ENCODE measurements at places on chromosomes 16 and 17.
A peak's percentile ranks its signal among the peaks of the same experiment; 100 is the strongest.

GRCh38 chr17:51721730-51722129 lies 436.8 kb downstream of the CA10 start:
- H3K27ac ChIP-seq: no peak overlapping the region
- no peaks in the 10 kb centered on the region for H3K36me3 ChIP-seq
- no peak for DNase-seq
- H3K4me3 ChIP-seq: no peak overlapping the region

DNA sequence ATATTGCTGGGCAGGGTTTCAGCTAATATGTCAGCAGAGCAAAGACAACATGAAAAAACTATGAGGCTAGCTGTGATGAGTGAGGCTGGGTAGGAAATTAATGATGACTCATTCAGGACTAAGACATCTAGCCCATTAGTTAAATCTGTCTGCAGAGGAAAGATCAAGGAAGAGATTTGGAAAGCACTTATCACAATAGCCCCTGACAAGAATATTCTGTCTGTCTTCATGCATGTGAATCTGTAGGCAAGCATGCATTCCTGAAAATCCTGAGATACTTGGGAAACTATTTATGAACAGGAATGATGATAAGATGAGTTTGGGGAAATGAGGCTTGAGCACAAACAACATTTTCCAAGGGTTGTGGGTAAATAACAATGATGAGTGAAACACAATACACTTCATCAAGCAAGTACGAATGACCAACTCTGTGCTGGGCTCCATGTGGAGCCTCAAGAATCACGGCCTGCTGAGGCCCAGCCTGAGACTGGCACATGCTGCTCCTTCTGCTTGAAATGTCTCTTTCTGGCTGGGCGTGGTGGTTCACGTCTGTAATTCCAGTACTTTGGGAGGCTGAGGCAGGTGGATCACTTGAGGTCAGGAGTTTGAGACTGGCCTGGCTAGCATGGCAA lies 96.5 kb upstream of the ASIC2 start:
- H3K27ac ChIP-seq: no peak overlapping the region
- H3K4me1 ChIP-seq: no peaks in the 10 kb centered on the region
- peaks cover 11% of the 10 kb centered on the region for H3K27me3 ChIP-seq

GRCh38 chr17:3801347-3801746 lies 359 bp upstream of the ITGAE start:
- H3K36me3 ChIP-seq: no peaks in the 10 kb centered on the region
- no peak overlapping the region for H3K27ac ChIP-seq
- H3K27me3 ChIP-seq: no peaks in the 10 kb centered on the region

GRCh38 chr16:56848029-56848936 lies 16.7 kb upstream of the SLC12A3 start:
- no peak for DNase-seq
- no peak overlapping the region for H3K4me3 ChIP-seq
- H3K36me3 ChIP-seq: peaks cover 13% of the 10 kb centered on the region
- H3K4me1 ChIP-seq: peaks cover 25% of the 10 kb centered on the region

DNA sequence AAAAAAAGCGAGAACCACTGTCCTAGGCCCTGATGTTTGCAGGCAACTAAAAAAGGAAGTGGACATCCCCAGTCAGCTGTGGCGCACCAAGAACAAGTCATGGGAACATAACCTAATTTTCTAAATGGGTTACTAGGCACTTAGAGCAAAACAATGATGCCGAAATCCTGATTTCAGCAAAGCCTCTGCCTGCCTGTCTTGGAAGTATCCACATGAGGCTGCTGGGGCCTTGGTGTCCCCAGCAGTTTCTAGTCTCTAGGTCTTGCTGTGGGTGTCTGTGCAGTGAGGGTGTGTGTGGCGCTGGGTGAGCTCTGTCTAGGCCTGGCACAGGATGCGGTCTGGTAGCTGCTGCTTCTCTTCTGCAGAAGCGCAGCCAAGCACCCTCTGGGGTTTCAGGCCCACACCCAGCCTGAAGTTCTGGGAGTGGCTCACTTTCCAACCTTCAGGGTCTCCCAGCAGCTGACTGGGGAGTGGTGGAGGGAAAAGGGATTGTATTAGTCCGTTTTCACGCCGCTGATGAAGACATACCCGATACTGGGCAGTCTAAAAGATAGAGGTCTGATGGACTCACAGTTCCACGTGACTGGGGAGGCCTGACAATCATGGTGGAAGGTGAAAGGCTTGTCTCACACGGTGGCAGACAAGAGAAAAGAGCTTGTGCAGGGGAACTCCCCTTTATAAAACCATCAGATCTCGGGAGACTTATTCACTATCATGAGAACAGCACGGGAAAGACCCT lies 21.1 kb downstream of the STH start:
- no peaks in the 10 kb centered on the region for H3K36me3 ChIP-seq
- no peak for DNase-seq
- no peaks in the 10 kb centered on the region for H3K4me1 ChIP-seq
- H3K27me3 ChIP-seq: no peaks in the 10 kb centered on the region
- no peak overlapping the region for H3K27ac ChIP-seq

DNA sequence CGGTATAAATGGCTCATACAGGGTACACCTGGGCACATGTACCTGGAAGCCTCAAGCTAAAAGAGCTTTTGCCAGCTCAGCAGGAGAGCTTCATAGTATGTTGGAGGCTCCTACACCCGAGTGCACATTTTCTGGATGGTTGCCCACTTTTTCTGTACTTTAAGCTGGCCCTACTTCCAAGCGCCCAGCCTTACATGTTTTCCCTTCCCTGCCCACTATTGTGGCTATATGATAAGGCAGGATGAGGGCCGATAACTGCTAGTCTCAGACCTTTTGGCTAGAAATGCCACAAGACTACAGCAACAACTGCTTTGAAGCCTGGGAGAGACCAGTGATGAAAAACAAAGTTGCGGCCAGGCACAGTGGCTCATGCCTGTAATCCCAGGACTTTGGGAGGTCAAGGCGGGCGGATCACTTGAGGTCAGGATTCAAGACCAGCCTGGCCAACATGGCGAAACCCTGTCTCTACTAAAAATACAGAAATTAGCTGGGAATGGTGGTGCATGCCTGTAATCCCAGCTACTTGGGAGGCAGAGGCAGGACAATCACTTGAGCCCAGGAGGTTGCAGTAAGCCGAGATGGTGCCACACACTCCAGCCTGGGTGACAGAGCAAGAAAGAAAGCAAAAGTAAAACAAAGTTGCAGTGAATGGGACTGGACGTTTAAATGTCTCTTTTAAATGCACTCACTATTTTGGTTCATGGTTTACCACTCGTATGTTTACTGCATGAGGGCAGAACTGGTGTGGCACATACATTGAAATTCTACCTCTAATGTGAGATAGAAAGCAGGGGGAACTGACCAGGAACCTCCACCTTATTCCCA lies 14.2 kb upstream of the MARCHF10 start:
- peak overlapping the region; percentile 98 for H3K27ac ChIP-seq
- DNase-seq: no peak
- no peaks in the 10 kb centered on the region for H3K36me3 ChIP-seq
- no peaks in the 10 kb centered on the region for H3K27me3 ChIP-seq
- H3K4me3 ChIP-seq: no peak overlapping the region

DNA sequence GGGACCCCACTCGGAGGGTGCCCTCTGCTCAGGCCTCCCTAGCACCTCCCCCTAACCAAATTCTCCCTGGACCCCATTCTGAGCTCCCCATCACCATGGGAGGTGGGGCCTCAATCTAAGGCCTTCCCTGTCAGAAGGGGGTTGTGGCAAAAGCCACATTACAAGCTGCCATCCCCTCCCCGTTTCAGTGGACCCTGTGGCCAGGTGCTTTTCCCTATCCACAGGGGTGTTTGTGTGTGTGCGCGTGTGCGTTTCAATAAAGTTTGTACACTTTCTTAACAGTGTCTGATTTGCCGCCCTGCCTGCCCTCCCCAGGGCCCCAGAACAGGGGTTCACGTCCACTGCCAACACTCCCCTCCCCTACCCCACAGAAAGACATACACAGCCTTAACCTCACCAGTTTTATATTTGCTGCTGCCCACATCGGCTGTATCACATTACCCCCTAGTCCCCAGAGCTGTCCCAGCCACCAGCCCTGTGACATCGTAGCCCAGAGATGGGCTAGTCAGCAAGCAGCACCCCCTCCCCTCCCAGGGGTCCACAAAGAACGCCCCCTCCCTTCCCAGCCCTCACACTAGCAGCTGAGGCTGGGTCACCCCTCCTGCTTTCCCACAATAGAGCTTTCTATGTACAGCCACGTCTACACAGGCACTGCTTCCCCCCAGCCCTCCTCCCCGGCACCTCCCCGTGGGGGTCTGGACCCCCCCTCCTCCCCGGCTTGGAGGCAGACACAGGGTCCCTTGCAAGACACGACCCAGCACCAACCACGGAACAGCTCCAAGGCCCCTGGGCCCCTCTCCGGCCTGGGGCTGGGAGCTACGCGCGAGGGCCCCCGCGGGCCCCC lies 7.9 kb downstream of the GRN start:
- DNase-seq: no peak
- no peaks in the 10 kb centered on the region for H3K27me3 ChIP-seq
- no peak overlapping the region for H3K27ac ChIP-seq
- peaks cover 24% of the 10 kb centered on the region for H3K36me3 ChIP-seq
- peaks cover 9% of the 10 kb centered on the region for H3K4me1 ChIP-seq

DNA sequence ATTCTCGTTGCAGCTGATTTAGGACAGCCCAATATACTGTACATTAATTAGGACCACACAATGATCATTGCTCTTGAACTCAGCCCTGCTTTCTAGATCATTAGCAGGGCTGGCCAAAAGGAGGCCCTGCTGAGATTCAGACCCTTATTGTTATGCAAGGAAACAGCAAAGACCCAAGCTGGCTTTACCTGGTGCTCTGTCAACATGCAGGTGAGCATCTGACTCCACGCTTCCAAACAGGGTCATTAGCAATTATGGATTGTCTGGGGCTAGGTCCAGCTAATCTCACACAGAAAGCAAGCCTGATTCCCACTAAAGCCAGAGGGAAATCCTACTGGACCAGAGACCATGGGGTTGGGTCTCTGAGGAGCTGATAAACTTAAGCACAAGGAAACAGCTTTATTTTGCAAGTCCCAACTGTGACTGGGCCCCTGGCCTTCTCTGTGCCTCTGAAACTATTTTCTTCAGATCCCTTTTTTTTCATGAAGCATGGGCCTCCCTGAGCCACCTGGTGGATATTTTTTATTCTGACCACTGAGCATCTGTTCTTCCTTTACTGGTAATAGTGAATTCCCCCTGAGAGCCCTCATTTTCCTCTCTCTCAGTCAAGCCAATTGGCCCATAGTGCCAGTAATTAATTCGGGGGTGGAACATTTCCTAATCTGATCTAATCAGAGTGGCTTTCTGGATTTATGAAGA lies 236.1 kb downstream of the GRIN2A start:
- DNase-seq: no peak
- H3K27me3 ChIP-seq: no peaks in the 10 kb centered on the region
- no peaks in the 10 kb centered on the region for H3K36me3 ChIP-seq

DNA sequence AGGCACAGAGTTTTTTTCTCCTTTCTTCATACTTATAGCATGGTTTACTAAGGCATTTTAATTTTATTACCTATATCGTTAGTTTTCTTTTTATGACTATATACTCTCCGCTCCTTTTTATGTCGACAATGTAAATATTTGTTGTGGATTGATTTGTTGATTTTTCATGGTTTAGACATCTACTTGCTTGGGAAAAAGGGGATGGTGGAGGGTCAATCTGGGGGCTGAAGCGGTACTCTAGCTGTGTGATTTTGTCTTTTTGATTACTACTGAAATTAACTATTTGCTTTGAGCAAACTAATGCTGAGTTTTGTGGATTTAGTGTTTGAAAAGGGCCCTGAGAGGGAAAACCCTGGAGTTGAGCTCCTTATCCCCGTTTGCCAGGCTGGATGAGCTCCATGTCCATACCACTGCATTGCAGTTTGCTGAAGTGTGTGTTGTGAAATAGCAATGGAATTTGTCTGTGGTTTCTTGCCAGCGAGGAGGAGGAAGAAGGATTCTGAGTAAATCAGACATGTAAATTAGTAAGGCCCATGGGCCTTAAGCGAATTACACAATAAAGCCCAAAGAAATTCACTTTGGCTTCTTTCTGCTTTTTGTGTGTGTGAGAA lies 72.0 kb downstream of the FTO start:
- H3K27me3 ChIP-seq: no peaks in the 10 kb centered on the region
- peaks cover 26% of the 10 kb centered on the region for H3K4me1 ChIP-seq
- DNase-seq: no peak
- no peaks in the 10 kb centered on the region for H3K36me3 ChIP-seq
- no peak overlapping the region for H3K4me3 ChIP-seq

DNA sequence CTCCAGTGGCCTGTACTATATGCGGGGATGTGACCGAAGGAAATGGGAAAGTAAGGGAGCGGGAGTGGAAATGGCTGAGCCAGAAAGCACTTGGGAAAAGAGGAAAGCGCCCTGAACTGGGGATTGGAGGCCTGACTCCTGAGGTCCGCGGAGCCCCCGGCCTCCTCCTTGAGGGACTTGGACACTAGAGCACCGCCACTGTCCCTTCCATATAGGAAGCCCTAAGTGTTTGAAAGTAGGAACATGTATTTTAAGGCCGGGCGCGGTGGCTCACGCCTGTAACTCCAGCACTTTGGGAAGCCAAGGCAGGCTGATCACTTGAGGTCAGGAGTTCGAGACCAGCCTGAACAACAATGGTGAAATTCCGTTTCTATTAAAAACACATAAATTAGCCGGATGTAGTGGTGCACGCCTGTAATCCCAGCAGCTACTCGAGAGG lies 530 bp upstream of the ZDHHC7 start:
- peaks cover 6% of the 10 kb centered on the region for H3K4me1 ChIP-seq
- peaks cover 19% of the 10 kb centered on the region for H3K36me3 ChIP-seq
- no peak for DNase-seq
- H3K27ac ChIP-seq: peak overlapping the region; percentile 99
- peak overlapping the region; percentile 95 for H3K4me3 ChIP-seq

GRCh38 chr17:82216301-82217119 lies 3.9 kb upstream of the CCDC57 start:
- DNase-seq: peak; percentile 88
- no peak overlapping the region for H3K4me3 ChIP-seq
- H3K36me3 ChIP-seq: no peaks in the 10 kb centered on the region
- H3K27me3 ChIP-seq: no peaks in the 10 kb centered on the region

DNA sequence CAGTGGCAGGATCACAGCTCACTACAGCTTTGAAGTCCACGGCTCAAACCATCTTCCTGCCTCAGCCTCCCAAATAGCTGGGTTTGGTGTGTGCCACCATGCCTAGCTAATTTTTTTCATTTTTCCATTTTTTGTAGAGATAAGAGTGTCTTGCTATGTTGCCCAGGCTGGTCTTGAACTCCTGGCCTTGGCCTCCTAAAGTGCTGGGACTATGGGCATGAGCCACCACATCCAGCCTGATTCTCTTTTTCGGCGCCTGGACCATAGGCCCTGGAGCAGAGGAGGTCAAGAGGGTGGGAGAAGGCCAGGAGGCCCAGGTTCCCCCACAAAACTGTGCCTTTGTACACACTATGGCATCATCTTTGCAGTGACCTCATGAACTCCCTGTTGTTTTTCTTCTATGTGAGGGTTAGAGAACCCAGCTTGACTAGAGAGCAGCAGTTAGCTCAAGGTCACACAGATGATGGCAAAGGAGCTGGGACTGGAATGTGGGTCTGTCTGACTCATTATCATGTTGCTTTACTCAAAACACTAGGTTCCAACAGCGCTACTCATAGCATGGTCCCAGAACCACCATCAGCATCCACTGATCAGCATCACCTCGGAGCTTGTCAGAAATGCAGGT lies 16.3 kb downstream of the SCN4A start:
- no peaks in the 10 kb centered on the region for H3K4me1 ChIP-seq
- H3K27me3 ChIP-seq: no peaks in the 10 kb centered on the region
- no peak overlapping the region for H3K27ac ChIP-seq
- no peak overlapping the region for H3K4me3 ChIP-seq
- no peaks in the 10 kb centered on the region for H3K36me3 ChIP-seq
- DNase-seq: no peak

- H3K4me3 ChIP-seq: no peak overlapping the region
- peaks cover 11% of the 10 kb centered on the region for H3K27me3 ChIP-seq
- no peak for DNase-seq
Measured at GRCh38 chr17:50117202-50118051, 12.5 kb downstream of the SAMD14 start.

Data from RWPE2 (cell line).